ENCODE measurements at places on chromosomes 12 and 14.

DNA sequence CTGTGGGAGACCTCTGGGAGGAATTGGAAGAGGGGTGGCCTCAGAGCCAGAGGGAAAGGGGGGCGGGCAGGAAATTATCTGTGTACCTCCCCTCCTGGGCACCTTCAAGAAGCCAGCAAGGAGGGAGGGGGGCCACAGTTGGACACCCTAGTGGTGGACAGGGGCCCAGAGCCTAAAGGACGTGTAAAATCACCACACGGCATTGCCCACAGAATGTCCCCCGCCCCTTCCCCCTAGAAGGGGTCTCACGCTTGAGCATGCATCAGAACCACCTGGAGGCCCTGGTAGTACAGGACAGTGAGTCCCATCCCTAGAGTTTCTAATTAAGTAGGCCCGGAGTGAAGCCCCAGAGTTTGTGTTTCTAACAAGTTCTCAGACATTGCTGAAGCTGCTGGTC is 8.2 kb downstream of the ENDOU start:
- no peak for DNase-seq

DNA sequence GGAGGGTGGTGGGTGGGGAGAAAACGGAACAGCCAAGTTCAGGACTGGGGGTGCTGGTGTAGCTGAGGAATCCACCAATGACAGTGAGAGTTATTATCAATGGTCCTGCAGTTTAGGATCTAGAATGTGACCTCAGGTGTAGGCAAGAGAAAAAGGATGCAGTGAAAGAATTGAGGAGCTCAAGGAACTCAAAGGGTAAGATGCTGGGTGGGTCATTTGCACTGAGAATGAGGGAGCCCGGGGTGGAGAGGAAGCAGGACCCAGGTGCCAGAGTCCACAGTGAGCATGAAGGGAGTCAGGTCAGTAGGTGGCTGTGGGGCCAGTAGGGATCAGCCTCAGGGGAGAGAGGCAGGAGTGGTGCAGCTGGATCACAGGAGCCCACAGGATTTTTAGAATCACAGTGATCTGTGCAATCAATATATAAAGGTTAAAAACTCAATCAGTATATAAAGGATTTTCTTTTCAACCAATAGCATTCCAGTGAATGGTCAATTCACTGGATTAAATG is 3.2 kb upstream of the KRT7 start:
- DNase-seq: no peak

DNA sequence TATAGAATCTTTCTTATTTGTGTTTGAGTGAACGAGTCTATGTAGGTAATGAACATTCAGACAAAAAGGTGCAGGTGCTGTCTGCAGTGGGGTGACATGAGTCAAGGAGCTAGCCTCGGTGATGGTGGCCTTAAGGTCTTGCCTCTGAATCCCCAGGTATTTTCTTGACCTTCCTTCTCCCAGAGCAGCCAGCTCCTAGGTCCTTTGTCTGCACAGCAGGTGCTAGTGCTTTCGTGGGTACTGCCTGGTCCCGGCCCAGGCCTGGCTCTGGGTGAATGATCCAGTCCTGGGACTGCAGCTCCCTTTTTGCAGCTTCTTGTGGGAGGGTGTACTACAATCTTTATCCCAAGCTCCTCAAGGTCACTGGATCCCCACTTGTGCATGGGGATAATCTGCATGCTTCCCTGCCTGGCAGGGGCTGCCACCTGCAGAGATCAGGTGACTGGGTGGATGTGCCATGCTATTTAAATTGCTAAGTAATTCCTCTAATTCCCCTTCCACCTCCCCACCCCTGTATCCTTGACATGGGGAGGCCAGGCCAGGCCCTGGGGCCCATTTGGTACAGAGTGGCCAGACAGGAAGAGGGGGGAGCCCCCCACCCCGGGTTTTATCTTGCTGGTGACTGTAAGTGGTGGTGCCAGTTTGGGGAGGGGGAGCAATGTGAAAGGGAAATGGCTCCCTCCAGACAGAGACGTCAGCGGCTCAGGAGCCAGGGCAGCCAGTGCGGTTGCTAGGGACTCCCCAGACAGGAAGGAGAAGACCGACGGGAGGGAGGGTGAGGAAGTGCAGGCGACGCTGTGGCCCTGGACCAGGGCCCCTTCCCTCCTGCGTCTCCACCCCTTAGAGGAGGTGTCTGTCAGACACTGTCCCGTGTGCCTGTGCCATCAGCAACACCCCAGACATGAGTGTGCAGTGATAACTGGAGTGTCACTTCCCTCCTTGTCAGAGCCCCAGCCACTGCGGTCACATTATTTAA is 6.7 kb downstream of the VASH1 start:
- DNase-seq: no peak

- no peak for DNase-seq
Measured at GRCh38 chr12:119328111-119328510, 6.4 kb upstream of the CCDC60 start.

- no peak for DNase-seq
Measured at GRCh38 chr14:38074081-38074480, 133.6 kb upstream of the SSTR1 start.

DNA sequence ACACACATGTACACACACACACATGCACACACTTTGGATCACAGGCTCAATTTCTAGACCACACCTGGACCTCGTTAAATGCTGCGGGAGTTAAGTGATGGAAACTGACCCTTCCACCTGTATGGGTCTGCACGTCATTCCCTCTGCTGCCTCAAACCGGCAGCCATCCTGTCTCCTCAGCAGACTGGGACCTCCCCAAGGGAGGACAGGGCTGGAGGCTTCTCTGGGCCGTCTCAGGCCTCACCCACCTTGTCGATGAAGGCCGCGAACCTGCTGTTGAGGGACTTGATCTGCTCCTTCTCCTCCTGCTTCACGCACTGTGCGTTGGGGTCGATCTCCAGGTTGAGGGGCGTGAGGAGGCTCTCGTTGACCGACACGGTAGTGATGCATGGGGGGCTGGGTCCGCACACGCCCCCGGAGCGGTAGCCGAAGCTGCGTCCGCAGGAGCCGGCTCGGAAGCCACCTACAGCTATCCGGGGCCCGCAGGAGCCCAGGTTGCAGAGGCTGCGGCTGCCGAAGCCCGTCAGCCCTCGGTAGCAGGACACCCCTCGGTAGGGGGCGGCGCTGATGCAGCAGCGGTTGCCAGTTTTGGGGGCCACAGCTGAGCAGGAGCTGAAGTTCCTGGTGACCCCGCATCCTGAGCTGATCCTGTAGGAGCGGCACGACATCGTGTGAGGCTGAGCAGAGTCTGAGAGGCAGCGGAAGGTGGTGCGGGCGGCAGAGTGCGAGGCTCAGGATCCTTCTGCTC is at the start of gene KRT85:
Gene KRT85 (minus strand): TSS at position 744 of the 748 bp plus-strand sequence. CDS start 76 bp downstream, at position 668.
- no peak for DNase-seq

- no peak for DNase-seq
Measured at GRCh38 chr14:68966872-68967301, 12.2 kb downstream of the ACTN1 start.

DNA sequence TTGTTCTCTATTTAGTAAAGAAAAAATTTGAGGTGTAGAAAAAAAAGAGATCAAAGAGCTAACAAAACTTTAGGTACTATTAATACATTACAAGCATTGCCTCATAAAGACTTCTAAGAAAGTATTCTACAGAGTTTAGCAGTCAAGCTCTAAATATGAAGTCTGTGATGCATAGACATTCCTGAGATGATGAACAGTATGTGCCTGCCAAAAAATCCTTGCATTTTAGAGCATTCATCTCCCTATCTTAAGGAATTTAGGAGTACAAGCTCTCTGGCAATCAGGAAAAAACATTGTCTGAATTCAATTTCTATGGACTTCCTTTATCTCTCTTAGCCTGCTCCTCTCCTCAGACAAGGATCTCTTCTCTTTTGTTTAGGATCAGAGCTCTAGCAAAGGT is 202.6 kb upstream of the LRFN5 start:
- DNase-seq: peak; percentile 69

DNA sequence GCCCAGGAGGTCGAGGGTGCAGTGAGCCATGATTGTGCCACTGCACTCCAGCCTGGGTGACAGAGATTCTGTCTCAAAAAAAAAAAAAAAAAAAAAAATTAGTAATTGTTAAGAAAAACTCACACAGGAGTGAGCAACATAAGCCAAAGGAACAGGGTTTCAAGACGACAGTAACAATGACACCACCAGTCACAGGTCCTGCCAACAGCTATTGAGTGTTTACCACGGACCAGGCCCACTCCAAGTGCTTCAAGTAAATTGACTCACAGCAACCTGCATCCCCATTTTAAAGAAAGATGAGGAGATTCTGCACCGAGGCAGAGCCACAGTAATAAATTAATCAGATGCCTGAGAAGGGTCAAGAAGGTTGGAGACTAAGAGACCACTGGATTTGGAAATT is 194.5 kb downstream of the DPF3 start:
- no peak for DNase-seq

GRCh38 chr12:47965581-47965980 is 2.2 kb downstream of the TMEM106C start:
- DNase-seq: no peak

- DNase-seq: no peak
Measured at GRCh38 chr14:75294649-75295033, 16.0 kb downstream of the FOS start.

GRCh38 chr12:105916760-105917039 is 222.1 kb downstream of the NUAK1 start:
- DNase-seq: no peak

DNA sequence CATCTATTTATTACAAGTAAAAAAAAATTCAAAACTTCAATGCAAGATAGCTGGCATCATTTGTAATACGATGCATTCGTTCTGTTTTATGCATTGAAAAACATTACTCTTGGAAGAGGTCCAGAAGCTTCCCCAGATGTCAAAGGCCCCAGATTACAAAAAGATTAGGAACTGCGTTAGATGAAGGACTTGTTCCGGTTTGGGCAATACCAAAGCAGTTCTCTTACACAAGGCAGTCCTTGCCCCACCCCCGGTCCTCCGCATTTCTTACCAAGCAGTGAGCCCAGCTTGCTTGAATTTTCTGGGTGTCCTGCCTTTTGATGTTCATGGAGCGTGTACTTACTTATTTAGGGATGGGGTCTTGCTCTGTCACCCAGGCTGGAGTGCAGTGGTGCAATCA is 4.8 kb upstream of the HVCN1 start:
- DNase-seq: peak; percentile 92

DNA sequence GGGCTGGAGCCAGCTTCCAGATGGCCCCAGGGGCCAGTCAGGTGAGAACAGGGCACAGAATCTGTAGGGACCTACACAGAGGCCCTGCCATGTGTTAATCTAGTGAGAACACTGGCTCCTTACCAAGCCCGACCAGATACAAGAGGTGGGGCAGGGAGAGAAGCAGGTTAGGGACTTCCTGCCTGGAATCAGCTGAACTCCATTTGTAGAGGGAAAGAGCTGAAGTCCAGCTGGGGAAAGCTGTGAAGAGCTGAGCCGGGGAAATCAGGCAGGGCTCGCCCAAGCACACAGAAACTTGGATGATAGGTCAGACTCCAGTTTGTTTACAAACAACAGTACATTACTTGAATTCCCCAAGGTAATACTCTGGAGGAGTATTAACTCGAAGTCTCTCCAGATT is 46.7 kb downstream of the PTGER2 start:
- DNase-seq: peak; percentile 62

DNA sequence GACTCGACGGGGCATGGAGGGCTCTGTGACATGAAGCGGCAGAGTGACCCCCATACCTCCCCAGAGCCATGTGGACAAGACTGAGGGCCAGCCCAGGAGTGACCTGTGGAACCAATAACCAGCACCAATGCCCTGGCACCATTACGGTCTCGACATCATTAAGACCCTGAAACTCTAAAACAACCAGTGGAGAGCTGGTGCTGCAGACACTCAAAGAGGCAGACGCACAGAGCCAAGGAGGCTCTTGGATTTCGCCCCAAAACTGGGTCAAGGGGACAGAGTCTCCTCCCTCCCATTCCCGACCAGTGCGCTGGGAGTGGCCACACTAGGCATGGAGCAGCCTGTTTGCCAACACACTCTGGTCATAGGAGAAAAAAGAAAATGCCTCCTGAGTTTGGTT is 41.6 kb upstream of the VASH1 start:
- no peak for DNase-seq

GRCh38 chr14:105012171-105012985 is 8.5 kb downstream of the CDCA4 start:
- no peak for DNase-seq

DNA sequence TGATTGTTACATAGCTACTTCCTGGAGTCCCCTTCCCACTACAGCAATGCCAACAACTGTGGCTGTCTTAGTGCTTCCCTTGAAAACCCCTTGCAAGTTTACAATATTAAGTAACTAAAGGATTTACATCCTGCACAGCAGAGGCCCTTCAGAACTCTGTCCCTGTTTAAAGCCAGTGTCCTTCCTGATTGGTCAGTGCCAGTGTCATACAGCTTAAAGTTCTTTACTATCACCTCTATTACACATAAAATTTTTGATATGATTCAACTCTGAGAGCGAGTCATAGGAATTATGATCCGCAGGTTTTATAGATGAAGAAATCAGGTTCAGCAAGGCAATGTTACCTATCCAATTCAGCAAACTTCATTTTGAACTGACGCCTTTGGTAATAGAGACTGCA is 91.4 kb upstream of the ALX1 start:
- no peak for DNase-seq

DNA sequence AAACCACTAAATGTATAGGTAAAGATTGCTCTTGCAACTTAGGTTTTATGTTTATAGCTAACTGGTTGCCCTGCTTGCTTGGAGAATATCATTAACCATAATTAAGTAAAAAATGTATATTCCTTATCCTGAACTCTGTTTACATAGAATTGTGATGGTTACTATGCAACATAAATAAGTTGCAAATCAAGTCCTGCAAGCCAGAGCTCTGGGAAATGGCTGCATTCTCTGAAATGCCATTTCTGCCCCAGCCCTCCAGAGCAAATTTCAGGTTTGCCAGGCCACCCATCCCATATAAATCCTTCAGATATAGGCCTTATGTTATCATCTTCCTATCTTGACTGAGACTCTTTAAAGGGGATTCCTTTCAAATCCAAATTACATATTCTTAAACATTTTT is 118.4 kb upstream of the MYF6 start:
- DNase-seq: no peak

- no peak for DNase-seq
Measured at GRCh38 chr12:42172441-42173210, 28.0 kb upstream of the GXYLT1 start.

GRCh38 chr12:42855362-42855950 is 265.9 kb upstream of the PRICKLE1 start:
- DNase-seq: no peak

DNA sequence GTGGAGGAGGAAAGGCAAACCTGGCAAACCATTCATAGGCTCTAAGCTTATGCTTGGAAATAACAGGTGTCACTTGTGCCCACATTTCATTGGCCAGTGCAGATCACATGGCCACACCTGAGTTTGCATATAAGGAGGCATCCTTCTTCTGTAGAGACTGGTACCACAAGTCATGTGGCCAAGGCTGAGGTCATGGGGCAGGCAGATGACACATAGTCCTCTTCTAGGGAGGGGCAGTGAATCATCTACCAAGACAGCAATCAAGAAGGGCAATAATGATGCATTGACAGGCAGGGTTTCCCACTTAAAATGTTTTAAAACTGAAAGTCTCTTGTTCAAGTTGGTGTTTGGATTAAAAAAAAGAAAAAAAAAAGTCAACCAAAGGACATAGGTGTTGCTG is 77.3 kb downstream of the DAAM1 start:
- peak; percentile 48 for DNase-seq

GRCh38 chr14:23056145-23056955 is 970 bp downstream of the CDH24 start:
- DNase-seq: peak; percentile 57

Data from amniotic epithelial cell (primary cell).